ENCODE measurements at places on chromosomes 2 and 18.

GRCh38 chr2:222115296-222115695 is 183.5 kb downstream of the PAX3 start:
- DNase-seq = no peak

DNA sequence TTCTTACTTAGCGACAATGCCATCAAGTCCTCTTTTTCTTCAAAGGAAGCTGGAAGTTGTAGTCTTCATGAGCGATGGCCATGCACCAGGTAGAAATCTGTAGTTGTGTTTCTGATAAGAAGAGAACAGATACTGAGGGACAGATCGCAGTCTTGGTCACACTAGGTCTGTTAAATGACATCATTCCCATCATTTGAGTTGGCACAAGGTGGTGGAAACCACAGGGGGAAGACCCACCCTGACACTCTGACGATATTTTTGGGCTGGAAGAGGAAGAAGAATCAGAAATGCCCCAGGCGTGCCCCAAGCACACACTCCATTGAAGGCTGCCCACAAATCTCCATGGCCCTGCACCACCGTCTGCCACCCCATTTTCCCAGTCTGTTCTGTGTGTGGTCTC is 89.0 kb upstream of the BOD1L2 start:
- no peak for DNase-seq

GRCh38 chr2:69789175-69789721 is 40.2 kb upstream of the GMCL1 start:
- DNase-seq = no peak

DNA sequence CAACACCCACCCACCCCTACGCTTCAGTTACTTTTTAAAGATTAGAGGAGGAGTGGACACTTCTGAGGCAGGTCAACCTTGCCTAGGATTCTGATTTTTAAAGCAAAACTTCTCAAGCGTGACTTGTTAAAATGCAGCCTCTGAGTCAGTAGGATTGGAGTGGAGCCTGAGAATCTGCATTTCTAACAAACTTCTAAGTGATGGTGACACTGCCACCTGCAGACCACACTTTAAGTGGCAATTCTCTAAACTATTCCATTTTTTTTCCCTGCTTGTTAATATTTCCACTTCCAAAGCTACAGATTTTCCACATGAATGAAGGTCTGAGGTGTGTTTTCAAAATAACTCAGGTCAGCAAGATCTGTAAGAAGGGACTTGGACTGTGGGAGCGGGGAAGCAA is 171.1 kb upstream of the CCDC150 start:
- no peak for DNase-seq

DNA sequence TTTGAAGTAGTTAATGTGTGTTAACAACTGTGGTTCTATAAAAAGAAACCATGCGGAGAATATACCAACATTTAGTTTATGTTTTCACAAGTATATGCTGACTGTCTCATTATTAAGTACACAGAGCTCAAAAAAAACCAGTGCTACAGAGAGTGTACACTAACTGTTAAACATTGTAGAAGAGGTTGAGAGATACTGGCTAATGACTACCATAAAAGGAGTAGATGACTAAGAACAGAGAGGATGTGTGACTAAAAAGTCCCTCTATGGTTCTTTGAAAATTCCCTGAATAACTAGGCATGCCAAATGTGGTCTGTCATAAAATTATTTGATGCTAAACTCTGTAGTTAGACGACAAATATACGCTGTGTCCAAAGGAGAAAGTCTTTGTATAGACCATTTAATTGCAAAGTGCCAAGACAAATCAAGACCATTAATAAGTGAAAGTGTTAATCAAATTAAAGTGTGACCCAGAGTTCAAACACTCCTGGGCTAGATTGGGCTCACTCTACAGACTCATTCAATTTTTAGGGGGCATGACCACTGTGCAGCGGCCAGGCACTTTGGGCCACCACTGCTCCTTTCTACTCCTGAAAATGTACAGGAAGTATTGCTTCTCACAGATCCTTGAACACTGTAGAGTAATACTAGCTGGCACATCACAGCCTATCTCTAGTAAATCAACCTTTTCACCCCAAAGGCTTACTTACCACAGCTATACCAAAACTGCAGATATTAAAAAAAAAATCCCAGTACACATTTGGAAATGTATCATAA is 45.1 kb upstream of the SERTAD2 start:
- no peak for DNase-seq

DNA sequence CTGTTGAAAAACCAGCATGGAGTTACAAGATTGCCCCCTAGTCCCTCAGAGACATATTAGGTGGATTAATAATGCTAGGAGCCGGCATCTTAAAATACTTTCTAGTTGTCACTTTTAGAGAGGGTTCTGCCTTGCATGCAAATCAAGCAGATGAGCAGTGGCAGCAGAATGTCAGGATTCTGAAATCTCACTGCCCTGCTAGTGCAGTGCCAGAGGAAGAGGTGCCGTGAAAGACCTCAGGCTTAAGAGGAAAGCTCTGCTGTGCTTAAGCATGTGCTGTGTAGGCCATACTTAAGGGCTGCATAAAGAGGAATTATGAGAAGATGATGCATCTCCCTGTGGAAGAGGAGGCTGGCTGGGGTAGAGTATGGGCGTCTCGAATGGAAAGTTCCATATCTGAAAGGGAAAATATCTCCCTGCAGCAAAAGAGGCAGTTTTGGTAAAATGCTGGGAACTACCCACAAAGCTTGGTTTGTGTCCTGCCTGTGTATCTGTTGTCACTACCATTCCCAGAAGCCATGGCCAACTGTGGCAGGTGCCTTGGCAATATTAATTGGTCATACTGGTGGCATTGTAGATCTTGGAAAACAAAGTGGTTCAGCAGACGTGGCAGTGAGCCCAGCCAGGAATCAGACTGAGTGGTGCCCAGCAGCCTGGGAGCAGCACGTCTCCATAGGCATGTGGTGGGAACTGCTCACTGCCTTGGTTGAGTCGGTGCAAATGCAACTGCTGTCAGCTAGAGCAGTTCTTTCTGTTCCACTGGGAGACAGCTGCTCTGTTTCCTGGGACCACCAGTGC is 131.9 kb downstream of the EVA1A start:
- DNase-seq = no peak

GRCh38 chr2:19141234-19142004 is 217.0 kb downstream of the OSR1 start:
- DNase-seq = no peak

DNA sequence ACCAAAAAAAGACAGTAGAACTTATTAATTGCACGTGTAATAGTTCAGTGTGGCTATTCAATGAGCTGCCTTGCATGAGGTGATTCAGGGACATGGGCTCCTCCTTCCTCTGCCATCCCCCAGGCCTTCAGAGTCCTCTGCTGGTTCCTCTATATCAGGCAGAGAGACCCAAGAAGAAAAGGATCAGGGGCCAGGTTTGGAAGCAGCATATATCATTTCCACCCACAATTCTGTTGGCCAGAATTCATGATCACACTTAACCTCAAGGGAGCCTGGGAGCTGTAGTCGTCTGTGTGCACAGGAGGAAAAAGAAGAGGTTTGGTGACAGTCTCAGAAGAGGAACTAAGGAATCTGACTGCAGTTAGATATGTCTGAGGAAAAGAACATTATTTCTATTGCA is 114.0 kb upstream of the GLS start:
- DNase-seq = no peak

DNA sequence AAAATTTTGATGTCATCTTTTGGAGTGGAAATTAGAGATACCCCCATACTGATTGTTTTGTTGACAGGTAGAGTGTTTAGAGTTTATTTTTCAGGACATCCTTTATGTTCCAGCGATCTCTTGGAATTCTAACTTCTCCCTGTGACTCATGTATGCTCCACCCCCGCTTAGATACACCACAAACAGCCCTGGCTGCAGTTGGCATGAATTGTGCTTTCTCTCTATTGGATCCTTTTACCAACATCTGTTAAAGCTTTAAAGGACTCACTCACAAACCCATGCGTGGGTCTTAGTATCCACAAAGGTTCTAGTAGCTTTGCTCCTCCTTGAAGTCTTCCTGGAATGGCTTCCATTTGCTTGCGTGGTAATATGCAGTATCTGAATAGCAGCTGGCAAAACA is 409.5 kb upstream of the POU3F3 start:
- DNase-seq = no peak

DNA sequence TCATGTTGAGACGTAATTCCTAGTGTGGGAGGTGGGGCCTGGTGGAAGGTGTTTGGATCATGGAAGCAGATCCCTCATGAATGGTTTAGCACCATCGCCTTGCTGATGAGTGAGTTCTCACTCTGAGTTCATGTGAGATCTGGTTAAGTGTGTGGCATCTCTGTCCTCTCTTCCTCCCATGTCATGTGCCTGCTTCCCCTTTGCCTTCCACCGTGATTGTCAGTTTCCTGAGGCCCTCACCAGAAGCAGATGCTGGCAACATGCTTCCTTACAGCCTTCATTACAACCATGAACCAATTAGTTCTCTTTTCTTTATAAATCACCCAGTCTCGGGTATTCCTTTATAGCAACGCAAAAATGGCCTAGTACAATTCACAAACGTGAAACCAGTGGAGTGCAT is 14.6 kb upstream of the MCM6 start:
- no peak for DNase-seq

GRCh38 chr18:37332628-37333420 is 232.8 kb downstream of the CELF4 start:
- no peak for DNase-seq

DNA sequence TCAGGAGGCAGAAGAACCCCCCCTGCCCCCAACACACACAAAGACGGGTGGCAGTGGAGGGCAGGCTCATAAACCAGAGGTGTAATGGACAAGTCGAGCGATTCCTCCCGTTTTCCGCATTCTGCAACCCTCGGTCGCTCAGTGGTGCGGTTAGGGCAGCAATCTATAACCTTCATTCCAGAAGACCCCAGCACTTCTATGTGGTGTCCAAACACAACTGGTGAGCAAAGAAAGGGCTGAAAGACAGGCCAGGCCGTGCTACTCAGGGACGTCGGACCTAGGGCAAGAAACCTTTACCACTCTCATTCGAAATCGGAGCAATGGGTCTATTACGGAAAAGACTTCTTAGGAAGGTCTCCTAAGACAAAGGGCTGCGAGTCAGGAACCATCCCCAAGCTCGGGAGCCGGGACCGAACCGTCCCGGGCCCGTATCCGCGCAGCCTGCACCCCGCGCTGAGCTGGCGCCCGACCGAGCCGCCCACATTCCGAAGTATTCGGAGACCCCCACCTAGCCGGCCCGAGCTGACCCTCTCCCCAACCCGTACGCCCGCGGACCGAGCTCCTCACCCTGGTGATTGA is 568 bp downstream of the ARL5A start:
- DNase-seq = no peak

- DNase-seq = no peak
Observed at GRCh38 chr18:71899707-71900472, 644.3 kb downstream of the CBLN2 start.

- peak; percentile 96 for DNase-seq
Observed at GRCh38 chr2:191020221-191020741, 6.3 kb upstream of the STAT1 start.

GRCh38 chr18:13559754-13560153 is 166.6 kb downstream of the FAM210A start:
- no peak for DNase-seq

GRCh38 chr2:30683236-30683956 is 123.8 kb downstream of the CAPN13 start:
- no peak for DNase-seq

DNA sequence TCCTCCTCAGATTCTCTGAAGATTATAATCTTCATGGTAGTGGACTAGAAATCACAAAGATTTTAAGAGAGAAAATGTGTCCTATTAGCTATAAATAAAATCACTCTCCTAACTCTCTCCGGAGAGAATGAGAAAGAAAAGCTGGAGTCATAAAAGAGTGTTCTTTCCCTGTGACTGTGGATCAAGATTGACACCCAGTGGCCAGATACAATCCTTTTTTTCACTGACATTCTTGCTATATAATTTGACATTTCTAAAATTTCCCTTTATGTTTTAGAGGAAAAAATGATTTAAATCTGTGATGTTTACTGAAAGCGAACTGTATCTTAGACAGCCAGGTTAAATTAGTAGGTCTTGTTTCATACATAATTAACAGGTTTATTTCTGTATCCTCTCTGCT is 35.4 kb upstream of the LRP2 start:
- peak; percentile 5 for DNase-seq

- DNase-seq = no peak
Observed at GRCh38 chr2:46188041-46188716, 109.0 kb upstream of the EPAS1 start.

- no peak for DNase-seq
Observed at GRCh38 chr2:180753809-180754761, 226.3 kb upstream of the UBE2E3 start.

- no peak for DNase-seq
Observed at GRCh38 chr2:16666449-16666801, 791 bp upstream of the CYRIA start.

DNA sequence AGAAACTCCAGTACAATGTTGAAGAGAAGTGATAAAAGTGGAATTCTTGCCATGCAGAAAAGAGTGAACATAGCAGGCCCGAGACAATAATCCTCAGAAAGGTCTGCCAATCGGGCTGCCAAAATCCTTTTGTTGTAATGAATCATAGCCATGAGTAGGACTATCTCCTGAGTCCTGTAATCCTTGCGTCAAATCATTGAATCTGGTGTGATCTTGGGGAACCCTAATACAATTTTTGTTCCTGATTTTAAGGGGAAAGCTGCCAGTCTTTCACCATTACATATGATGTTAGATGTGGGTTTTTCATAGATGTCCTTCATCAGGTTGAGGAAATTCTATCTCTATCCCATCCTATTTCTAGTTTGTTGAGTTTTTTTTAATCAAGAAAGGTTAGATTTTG is 2.2 kb downstream of the TPGS2 start:
- no peak for DNase-seq

DNA sequence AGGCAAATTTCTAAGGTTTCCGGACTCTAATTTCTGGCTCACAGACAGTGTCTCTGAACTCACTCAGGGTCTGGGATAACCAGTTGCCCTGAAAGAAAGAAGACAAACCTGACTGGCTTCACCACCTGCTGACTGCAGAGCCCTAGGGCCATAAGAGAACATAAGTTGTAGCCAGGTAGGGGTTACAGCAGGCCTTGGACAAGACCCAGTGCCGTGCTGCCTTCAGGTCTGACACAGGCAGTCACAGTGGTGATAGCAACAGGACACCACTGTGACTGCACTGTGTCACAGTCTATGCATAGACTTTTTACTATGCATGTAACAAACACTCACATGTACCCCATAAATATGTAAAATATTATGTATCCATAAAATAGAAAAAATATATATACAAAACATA is 508.5 kb downstream of the PID1 start:
- no peak for DNase-seq

- DNase-seq = no peak
Observed at GRCh38 chr2:237068005-237068576, 17.6 kb upstream of the COPS8 start.

- DNase-seq = no peak
Observed at GRCh38 chr2:63977904-63978303, 41.3 kb downstream of the VPS54 start.
